ENCODE measurements at places on chromosomes 2 and 18.

GRCh38 chr2:173264603-173265366 is 89.9 kb upstream of the CDCA7 start:
- no peak for DNase-seq

- no peak for DNase-seq
Measured at GRCh38 chr2:18611184-18611583, 21.8 kb upstream of the NT5C1B start.

- no peak for DNase-seq
Measured at GRCh38 chr2:188443207-188443606, 151.5 kb downstream of the GULP1 start.

DNA sequence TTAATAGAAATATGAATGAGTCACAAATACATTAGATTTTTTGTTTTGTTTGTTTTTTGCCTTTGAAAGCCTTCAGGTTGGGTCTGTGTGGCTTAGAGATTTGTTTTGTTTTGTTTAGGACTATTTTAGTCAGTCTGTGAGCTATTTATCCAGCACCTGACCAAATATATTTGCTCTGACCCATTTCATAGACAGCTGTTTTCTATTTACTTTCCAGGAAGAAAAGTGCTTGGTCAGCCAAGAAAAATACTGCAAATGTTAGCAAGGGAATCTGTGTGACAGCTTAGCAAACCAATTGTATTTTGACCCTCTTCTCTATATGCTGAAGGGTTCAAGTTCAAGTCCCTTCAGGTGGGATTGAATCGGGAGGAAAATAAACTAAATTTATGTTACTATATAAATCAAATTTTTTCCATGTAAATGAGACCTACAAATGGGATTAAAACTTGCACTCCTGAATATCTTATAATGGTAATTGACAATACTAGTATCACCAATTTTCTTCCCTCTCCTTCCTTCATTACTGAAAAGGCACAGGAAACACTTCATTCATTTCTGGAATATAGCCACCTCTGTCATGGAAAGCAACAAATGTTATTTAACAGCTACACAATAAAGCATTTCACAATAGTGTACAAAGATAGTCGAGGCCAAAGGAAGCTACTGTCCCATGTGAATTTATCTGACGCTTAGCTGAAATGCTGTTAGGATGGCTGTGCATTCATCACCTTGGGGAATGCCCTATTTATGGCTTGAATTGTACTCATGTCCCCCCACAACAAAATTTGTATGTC is 23.1 kb upstream of the KLF7 start:
- no peak for DNase-seq

- DNase-seq: no peak
Measured at GRCh38 chr2:200945395-200945729, 18.1 kb downstream of the ORC2 start.

GRCh38 chr2:188497726-188498125 is 206.1 kb downstream of the GULP1 start:
- DNase-seq: no peak

GRCh38 chr2:84878896-84879583 is 1.8 kb downstream of the TRABD2A start:
- peak; percentile 49 for DNase-seq

GRCh38 chr18:42925036-42925435 is 190.4 kb downstream of the RIT2 start:
- DNase-seq: no peak

DNA sequence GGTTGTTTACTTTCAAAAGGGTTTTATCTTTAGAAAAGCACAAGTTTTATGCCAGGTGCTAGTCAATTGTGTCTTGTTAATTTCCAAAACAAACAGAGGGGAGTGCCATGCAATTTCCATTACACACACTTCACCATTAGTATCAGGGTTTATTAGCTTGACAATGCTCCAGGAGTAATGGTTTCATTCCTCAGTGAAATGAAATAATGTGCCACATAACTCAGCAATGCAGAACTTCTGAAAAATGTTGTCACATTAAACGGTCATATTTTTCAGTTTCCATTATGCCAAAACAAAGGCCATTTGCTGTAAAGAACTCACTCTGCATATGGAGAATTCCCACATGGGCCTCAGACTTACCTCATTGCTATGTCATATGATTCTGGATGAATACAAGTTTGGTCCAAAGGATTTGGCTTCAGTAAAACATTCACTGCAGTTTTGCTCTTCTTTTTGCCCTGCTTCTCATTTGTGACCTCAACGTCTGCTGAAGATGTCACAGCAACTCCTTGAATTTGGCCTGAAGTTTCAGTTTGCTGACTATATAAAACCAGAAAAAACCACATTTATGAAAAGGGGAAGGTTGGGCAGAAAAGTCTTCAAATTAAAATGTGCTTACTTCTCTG is 198.2 kb downstream of the SRBD1 start:
- DNase-seq: no peak

- DNase-seq: no peak
Measured at GRCh38 chr2:42367835-42368234, 6.8 kb upstream of the COX7A2L start.

DNA sequence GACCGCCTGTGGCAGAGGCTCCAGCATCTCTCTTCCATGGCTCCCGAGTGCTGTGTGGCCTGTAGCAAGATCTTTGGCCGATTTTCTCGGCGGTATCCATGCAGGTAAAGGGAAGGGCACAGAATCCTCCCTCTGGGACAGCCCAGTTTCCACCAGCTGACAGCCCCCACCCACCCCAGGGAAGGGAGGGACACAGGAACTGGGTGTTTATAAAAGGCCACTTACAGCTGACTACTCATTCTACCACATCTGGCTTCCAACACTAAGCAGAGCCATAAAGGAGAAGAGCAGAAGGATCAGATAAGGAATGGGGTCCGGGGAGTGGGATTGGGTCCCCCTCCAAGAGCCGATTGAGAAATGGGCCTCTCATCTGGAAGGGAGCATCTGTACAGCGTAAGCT is 20.2 kb downstream of the RUFY4 start:
- DNase-seq: no peak

DNA sequence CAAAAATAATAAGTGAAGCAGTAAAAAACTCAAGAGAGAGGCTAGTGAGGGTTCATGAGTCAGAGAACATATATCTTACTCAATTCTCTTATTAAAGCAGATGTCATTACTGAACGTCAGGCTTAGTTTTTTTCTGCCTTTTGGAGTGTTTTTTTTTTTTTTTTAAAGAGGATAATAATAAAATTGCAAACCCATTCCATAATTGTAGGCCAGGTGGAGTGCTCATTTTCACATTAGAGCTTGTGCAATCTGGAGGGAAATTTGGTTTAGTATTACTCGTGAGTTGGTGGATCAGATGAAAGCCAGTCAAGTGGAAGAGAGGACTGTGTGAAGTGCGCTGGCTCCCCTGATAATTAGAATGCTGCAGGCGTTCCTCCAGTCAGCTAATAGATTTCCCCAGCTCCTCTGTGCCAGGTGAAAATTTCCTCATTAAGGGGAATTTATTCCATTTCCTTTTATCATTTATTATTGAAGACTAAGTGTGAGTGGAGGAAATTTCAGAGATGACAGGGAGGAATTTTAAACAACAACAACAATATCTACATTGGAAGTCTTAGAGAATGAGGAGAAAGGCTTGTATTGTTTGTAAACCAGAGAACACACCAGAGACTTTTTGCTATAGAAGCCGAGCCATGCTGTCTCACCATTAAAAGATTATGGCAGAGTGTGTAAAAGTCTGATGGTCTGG is 74.6 kb downstream of the CPS1 start:
- DNase-seq: no peak

GRCh38 chr2:222315443-222316121 is 16.8 kb upstream of the PAX3 start:
- no peak for DNase-seq

- DNase-seq: no peak
Measured at GRCh38 chr18:57561728-57562423, 24.6 kb downstream of the FECH start.

DNA sequence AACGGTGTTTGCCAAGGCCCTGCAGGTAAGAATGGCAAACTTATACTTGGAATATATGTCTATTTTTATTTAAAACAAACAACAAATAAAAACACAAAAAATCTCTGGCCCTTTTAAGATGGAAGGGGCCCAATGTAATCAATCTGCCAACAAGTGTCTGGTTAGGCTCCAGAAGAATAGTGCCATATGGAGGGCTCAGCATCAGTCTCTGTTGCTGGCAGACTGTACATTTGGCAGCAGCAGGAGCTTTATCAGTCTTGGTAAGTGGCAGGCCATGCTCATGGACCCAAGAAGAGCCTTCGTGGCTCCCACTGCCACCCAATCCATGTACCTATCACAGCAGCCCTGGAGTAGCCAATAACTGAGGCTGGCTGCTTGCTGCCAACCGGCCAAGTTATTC is 101.1 kb downstream of the GALNT3 start:
- DNase-seq: no peak

DNA sequence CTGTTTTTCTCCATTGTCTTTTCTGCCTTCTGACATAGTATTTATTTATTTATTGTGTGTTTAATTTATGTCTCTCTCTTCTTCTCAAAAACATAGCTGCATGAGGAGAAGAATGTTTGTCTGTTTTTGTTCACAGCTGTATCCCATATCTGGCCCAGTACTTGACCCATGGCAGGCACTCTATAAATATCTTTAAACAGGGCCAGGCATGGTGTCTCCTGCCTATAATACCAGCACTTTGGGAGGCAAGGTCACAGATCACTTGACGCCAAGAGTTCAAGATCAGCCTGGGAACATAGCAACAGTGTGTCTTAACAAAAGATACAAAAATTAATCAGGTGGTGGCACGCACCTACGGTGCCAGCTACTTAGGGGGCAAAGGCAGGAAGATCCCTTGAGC is 361.3 kb upstream of the KLHL29 start:
- no peak for DNase-seq

DNA sequence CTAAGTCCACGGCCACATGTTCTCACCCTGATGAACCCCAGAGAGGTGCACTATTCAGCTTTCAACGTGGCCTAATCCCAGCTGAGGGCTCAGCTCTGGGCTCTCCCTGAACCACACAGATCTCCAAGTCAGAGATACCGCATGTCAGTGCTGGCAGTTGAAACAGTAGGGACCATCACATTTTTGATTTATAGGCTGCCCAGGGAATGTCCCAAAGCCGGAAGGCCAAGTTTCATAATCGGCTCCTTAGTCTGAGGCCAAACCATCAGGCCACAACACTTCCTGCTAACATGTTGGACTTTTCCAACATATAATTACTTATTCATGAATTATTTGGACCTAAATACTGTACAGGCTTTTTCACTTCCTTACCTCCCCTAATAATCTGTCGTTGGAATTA is 91.9 kb upstream of the KLHL29 start:
- no peak for DNase-seq

DNA sequence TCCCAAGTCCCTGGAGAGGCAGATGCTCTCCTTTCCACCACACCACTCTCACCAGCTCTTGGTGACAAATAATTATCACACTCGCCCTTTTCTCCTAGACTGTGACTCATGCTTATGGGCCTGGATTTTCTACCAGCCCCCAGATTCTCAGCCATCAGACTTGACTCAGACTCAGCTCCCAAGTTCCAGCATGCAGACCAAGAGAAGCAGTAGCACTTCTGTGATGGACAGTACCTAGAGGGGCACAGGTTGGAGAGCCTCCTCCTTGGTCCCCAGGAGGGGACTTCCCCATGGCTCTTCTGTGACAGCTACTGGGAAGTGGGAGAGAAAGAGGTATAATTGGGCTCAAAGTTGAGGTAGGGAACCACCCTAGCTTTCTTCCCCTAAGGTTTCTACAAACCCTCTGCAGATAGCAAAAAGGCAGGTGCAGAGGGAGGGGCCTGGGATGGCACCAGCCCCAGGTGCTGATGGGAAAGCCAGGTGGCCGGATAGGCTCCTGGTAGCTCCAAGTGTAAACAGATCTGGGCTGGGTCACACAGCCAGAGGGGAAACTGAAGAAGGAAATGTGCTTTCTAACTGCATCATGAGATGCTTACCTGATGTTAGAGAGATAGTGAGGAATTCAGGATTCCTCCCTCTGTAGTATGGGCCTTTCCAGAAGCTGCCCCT is 4.1 kb downstream of the TCF23 start:
- DNase-seq: no peak

GRCh38 chr18:31245820-31246219 is 72.1 kb upstream of the DSG1 start:
- no peak for DNase-seq

- no peak for DNase-seq
Measured at GRCh38 chr2:118495290-118495689, 352.2 kb downstream of the EN1 start.

GRCh38 chr2:227774011-227774624 is 28.4 kb downstream of the SCYGR8 start:
- no peak for DNase-seq
